Right atrium auricular region (tissue), 2 donors: ENCODE measurements at places on chromosomes 12 and 14.

DNA sequence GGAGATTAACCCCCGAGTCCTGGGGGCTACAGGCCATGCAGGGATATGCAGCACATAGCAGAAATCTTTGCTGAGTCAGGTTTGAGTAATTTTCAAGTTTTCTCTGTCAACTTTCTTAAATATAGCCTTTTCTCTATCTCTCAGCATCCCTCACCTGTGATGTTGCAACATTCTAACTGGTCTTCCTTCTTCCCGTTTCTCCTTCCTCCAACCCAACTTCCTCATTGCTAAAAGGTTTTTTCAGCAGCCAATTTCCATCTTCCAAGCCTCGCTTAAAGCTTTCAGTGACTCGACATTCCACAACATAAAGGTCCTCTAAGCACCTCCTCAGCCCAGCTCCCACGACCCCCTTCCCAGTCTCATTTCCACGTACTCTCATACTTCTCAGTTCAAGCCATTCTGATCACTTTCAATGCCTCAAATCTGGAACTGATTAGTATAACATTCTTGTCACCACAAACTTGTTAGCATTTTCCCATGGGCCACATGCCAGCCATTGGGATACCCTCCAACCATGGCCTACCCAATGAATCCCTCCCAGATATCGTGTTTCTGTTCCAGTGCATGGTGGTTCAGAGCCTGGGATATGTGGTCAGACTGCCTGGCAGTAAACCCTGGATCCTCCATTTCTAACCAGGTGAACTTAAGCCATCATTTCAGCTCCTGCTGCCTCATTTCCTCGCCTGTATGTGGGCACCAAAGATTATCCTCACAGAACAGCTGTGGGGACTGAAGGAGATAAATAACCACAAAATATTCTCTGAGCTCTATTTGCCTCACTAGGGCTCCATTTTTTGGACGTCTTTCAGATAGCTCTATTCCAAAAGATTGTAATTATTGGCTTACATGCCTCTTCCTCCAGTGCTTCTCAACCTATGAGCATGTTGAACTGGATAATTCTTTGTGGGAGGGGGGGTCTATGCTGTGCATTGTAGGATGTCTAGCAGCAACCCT lies 65.8 kb downstream of the KCNK10 start:
- DNase-seq = no peak

GRCh38 chr12:55828357-55828756 lies 1.0 kb downstream of the DNAJC14 start:
- DNase-seq = no peak

- no peak for DNase-seq
These were observed 77.3 kb downstream of the NOS1 start for GRCh38 chr12:117284140-117284539.

- no peak for DNase-seq
These were observed 52.7 kb downstream of the SMOC1 start for GRCh38 chr14:69931960-69932359.

DNA sequence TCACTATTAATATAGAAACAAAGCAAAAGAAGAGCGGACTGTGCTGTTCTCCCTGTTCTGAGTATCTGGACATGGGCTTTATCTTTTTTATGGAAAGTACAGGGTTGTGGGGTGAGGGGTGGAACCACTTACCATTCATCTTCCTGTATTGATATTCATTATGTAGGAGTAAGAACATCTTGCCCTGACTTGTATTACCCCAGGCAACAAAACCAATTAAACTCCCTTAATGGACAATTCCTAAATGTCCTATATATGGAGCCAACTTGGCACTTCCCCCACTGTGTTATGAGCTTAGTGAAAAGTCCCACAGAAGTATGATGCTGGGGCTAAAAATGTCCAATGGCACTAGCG lies 139.9 kb upstream of the KRR1 start:
- DNase-seq = no peak

GRCh38 chr12:3644104-3644503 lies 108.8 kb downstream of the CRACR2A start:
- DNase-seq = no peak
